ENCODE measurements at places on chromosomes 7 and 10.

DNA sequence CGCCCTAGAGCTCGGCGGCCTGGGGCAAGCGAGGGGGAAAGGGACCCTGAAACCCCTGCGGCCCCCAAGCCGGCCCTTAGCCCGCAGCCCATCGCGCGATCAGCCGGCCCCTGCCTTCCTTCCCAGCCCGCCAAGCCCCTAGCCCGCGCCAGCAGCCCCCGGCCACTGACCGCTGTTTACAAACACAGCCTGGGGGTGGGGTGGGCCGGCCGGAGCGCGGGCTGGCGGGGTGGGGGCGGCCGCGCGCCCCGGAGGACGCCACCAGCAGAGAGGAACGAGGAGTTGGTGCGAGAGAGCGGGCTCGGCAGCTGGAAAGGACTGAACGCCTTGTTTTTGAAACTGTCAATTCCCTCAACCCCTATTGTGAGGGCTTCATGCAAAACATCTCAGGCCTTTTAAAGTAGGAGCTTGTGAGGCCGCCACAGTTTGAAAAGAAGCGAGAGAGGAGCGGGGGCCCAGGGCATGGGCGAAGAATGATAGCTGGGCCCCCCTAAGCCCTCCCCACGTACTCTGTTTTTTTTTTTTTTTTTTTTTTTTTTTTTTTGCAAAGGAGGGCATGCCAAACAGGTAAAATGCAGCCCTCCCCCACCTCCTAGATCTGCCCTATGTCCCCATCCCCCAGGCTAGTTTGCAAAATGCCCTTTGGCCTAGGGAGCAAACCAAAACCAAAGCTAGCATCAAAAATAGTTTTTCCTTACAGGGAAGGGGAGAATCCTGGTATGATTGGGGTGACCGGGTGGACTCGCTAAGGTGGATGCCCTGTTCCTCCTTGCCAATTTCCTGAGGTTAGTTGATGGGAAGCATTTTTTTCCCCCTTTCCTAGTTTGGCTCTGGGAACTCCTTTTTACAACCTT is 15.0 kb downstream of the SKIDA1 start:
- no peak for DNase-seq

GRCh38 chr7:126750207-126750911 is 502.4 kb downstream of the GRM8 start:
- DNase-seq: no peak

DNA sequence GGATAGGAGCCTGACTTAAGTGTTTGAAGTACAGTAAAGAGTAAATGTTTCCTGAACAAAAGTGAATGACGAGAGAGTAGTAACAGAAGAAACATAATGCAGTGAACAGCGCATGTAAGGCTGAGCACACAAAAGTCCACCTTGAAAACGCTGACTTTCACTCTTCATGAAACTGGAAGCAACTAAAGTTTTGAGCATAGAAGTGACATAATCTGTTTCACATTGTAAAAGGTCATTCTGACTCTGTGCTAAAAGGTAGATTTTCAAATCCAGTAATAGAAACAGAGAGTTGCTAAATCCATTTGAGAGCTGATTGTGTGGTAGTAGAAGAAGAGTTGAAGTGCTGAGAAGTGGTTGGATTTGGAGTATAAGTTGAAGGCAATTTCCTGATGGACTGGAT is 1037.0 kb downstream of the CNTNAP2 start:
- no peak for DNase-seq

DNA sequence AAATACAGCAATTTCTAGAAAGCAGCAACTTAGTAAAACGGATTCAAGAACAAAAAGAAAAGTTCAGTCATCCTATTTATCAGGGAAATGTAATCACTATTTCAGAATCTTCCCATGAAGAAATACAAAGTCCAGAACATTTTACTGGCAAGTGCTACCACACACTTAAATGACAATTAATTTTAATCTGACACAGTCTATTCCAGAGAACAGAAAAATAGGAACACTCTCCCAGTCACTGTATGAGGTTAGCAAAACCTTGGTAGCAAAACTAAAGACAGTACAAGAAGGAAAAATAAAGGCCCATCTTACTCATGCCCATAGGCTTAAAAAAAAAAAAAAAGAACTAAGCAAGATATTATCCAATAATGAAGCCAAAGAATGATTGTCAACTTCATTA is 295.8 kb downstream of the CELF2 start:
- no peak for DNase-seq

DNA sequence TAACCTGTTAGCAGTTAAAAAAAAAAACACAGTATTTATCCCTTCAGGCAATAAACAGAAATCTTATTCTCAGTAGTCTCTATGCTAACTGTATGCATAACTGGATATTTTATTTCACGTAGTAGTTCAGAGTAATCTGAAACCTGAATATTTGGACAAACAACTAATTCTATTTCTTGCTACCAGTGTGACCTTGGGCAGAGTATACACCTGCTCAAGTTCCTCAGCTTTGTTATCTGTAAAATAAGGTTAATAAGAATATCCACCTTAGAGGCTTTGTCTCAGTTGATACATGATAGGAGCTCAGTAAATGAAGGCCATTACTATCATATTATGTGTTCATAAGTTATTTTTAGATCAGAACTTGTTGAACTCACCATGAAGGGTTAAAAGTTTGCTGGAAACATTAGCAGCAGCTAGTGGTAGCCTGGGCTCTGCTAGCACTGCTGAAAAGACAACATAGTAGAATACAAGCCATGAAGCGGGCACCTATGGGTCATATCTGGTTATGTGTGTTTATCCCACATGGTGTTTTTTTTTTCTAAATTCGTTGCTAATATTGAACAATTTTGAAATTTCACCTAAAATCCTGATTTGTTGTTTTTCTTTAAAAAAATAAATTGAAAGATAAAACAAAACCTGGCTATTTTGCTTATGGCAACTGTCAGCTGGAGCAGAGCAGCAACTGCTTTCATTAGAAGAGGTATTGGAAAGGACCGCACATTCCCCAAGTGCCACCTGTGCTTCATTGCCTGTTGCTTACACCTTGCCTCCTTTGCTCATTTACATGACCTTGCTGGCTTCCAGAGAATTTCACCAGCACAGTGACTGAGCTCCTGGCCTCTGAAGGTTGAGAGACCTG is 303.0 kb downstream of the PRKG1 start:
- DNase-seq: no peak

GRCh38 chr7:129911790-129912189 is 41.0 kb downstream of the UBE2H start:
- DNase-seq: no peak

GRCh38 chr7:125654076-125654475 is 724.5 kb upstream of the POT1 start:
- DNase-seq: no peak

GRCh38 chr7:130366564-130366963 is 13.7 kb upstream of the CPA1 start:
- DNase-seq: no peak
